ENCODE measurements at places on chromosomes 12 and 14.
A peak's percentile ranks its signal among the peaks of the same experiment; 100 is the strongest.

GRCh38 chr14:60651086-60651795 is 2.0 kb upstream of the SIX1 start:
- DNase-seq = no peak

- DNase-seq = no peak
These were observed 48.6 kb downstream of the VEZT start for GRCh38 chr12:95266254-95266653.

DNA sequence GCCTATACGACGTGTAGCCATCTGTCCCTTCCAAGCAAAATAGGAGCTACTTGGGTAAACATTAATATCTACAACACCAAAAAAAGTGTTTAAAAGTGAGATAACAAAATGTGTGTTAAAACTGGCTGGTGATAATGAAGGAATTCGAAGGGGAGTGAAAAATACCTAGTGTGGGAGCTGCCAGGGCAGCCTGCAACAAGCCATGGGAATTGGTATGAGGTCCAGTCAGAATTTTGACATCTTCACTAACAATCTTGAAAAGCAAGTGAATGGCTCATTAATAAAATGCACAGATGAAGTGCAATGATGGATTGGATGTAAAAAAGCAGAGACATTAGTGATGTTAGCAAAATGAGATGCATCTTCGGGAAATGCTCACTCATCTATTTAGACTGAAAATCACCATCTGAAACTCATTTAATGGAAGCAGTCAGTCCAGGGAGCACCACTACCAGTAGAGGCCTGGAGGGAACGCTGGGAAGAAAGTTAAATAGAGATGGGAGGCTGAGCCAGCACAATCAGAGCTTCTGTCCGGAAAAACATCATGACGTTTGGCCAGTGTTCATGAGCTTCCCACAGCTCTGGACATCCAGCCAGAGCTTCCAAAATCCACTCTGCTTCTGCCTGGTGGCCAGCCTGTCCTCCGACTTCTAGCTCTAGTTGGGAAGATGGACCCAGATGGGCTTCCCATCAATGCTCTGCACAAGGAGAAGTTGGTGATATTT is 405.0 kb upstream of the TMTC1 start:
- no peak for DNase-seq

- no peak for DNase-seq
These were observed 763.4 kb downstream of the LRFN5 start for GRCh38 chr14:42370056-42370455.

DNA sequence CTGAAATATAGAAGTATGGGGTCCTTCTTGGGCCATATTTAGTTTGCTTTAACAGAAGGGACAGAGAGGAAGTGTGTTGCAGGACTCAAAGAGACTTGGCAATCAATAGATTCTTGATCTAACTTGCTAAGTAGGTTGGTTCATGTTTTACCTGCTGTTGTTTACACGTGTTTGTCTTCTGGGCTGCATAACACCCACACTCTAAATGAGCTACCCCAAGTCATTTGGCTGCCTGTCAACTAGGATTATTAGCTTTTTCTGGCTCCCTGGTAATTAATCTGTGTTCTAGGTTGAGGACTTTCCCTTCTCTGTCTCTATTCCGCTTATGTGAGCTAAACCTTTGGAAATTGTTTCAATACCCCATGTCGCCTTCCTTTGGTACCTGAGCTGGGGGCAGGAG is 10.1 kb upstream of the TBPL2 start:
- no peak for DNase-seq

DNA sequence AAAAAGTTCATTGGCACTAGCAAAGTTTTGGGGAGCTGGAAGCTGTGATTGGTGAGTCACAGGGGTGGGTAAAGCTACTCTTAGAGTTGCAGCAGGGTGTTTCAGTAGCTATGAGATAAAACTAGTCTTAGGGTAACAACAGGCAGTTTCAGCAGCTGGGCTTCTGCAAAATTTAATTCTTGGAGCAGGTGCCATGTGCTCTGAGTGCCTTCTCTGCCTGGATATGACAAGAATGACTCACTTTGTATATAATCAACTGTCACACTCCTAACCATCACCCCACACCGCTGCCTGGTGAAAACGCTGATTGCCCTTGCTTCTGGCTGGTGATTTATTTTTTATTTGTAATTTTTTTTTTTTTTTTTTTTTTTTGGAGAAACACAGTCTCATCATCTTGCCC is 10.5 kb upstream of the PLBD2 start:
- no peak for DNase-seq

- DNase-seq = no peak
These were observed 66.4 kb upstream of the BDKRB2 start for GRCh38 chr14:96138241-96138640.

DNA sequence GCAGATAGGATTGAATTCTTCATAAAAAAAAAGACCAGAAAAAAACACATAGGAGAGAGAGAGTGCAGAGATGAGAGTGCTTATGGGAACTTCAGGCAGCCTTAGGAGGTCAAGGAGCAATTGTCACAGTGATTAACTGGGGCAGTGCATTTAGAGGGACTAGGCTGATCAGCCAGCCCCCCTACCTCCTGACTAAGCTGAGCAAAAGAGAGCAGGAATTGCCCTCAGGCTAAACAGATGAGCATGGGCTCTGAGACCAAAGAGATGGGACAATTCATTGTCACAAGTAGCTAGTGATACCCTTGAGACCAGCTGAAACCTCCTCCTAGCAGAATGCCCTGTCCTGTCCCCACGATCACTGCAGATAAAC is 124.0 kb downstream of the BTG1 start:
- no peak for DNase-seq

- DNase-seq = no peak
These were observed 1.5 kb downstream of the SLIRP start for GRCh38 chr14:77709412-77709811.

GRCh38 chr12:119870457-119870856 is 6.7 kb downstream of the CIT start:
- DNase-seq = no peak

DNA sequence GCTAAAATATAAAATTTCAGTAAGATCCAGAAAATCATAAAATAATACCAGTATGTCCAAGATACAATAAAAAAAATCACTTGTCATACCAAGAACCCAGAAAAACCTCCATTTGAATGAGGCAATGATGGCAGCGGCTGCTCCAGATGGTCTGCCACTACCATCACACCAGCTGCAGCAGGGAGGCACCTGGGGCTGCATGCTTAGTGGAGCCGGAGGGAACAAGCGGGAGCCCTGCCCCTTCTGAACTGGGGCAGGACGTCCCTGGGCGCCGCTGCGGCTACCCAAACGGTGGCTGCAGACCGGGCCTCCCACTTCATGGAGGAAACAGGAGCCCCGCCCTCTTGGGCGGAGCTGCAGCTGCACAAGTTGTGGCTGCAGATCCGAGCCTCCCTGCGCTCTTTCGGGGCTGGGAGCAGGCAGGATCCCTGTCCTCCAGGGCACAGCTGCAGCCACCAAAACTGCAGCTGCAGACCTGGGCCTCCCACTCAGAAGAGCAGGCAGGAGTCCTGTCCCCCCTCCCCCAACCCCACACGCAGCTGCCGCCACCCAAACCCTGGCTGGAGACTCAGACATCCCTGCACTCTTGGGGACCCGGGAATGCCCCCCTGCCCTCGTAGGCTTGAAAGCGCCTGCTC is 36.1 kb upstream of the OR5AU1 start:
- peak; percentile 69 for DNase-seq

DNA sequence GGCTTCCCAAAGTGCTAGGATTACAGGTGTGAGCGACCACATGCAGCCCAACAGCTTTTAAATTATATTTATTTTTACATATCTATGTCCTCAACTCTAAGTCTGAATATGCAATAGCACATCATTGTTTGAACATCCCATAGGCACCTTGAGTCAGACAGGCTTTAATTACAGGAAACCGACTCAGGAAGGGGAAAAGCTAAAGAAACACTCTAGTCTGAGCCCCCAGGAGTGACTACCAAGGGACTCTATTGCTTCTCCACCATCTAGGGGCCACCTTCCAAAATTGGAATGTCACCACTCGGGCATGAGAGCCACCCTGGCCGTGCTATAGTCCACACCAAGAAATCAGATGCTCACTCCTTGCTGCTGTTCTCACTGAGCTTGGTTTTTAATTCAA is 14.0 kb upstream of the MFAP5 start:
- no peak for DNase-seq

GRCh38 chr12:40000884-40001283 is 105.0 kb downstream of the SLC2A13 start:
- DNase-seq = no peak

GRCh38 chr12:105742567-105742874 is 396.2 kb downstream of the NUAK1 start:
- DNase-seq = no peak

- no peak for DNase-seq
These were observed 38.5 kb upstream of the KCNMB4 start for GRCh38 chr12:70327541-70327940.

- DNase-seq = no peak
These were observed 35.6 kb downstream of the RPS29 start for GRCh38 chr14:49550286-49551184.

DNA sequence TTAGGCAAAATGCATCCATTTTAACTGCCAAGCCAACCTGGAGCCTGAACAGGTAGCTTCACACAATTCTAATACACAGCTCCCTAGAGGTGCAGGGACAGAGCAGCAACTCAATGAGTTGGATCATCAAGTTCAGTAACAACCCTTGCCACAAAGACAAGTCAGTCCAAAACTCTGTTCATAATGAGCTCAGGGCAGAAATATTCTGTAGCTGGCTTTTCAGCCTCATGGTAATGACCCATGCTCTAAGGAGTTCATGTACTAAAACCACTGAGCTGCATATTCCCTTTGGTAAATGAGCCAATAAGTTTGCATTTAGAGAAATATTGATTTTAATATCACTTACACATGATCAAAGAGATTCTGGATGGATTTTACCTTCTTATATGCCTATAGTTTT is 316.1 kb downstream of the SEC23A start:
- no peak for DNase-seq

DNA sequence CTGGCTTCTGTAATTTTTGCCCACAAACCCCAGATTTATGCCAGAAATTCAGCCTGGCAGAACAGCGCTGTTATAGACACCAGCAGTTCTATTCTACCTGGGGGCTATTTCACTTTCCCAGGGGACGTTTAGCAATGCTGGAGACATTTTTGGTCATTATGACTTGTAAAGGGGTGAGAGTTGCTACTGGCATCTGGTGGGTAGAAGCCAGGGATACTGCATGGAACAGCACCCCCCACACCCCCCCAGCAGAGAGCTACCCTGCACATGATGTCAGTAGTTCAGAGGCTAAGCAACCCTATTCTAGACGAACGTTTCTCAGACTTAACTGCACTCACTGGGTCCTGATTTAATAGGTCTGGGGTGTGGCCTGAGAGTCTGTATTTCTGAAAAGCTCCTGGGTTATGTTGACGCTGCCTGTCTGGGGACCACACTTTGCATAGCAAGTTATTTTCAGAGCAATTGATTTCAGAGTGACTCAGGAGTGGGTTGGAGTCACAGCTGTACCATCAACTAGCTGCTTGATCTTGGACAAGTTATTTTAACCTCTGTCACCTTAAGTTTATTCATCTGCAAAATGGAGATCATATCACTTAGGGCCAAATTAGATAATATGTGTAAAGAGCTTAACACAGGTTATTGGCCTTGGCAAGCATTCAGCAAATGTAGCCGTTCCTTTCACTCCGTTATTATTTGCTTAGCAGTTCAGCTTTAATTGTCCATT is 48.5 kb downstream of the CHST11 start:
- no peak for DNase-seq

DNA sequence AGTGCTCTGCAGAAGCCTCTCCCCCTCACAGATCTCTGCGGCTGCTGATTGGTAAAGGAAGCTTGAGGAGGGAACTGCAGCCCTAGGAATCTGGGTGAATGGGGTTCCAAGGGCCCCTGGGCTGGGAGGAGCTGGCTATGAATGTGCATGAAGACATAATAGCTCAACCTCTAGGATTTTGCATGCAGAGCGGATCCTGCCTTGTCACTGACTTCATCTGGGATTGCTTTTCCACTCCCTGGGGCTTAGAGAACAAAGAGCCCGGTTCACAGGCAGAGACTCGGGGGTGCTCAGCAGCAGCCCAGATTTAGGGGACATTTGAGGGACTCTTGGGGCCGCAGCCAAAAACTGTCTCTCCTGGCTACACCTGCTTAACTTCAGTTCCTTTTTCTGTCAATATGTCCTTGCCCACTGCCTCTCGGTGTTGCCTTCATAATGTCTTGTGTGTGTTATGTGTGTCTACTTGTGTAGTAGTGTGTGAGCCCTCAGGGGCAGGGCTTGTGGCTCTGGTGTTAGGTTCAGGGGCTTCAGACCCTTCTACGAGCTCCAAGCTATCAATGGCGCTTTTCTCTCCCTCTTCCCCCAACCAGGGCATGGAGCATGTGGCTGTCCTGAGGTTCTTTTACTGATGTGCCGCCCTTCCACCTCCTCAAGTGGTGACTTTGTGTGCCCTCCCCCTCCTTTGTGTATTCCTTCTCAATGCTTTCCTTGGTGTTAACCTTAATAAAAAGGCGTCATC is 1.9 kb downstream of the CCDC184 start:
- no peak for DNase-seq

- DNase-seq = no peak
These were observed 1.5 kb downstream of the MTA1 start for GRCh38 chr14:105420974-105421674.

- DNase-seq = no peak
These were observed 5.6 kb downstream of the TRMT61A start for GRCh38 chr14:103534576-103535061.

DNA sequence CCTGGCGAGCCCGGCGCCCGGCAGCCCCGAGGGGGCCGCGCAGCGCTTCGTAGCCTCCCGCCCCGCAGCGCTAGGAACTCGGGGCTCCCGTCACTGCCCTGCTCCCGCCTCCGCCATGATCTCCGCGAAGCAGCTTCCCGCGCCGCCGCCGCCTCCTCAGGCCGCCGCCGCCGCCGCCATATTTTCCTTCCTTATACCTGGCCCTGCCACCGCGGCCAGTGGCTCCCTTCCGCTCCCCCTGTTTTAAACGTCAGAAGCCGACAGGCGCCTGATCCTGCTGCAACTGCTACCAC is 286 bp downstream of the PPP4R3A start:
- no peak for DNase-seq

DNA sequence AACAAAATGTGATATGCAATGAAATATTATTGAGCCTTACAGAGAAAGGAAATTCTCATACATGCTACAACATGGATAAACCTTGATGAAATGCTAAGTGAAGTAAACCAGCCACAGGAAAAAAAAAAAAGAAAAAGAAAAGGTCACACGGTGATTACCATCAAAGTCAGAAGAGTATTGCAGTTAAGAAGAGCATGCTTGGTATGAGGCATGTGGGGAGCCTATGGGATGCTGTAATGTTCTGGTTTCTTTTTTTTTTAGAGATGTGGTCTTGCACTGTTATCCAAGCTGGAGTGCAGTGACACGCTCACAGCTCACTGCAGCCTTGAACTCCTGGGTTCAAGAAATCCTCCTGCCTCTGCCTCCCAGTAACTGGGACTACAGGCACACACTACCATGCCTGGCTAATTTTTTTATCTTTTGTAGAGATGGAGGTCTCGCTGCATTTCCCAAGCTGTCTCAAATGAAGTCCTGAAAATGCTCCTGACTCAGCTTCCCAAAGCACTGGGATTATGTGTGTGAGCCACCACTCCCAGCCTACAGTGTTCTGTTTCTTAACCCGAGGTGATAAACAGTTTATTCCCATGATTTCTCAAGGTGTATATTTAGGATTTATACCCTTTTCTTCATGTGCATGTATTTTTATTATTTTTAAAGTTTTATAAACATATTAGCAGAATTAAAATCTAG is 96.2 kb downstream of the SEC23A start:
- DNase-seq = no peak

Measured in activated effector memory CD4-positive, alpha-beta T cell treated with Interleukin-2 at 50 U/mL for 16 hours (primary cell).